ENCODE measurements at places on chromosomes 7 and 10. TPM values are rescaled to one million over a fixed set of nuclear protein-coding genes. Genes with fewer than 3 reads are reported as not detected.

Gene GNB2
- 33.6 TPM for polyA plus RNA-seq

Gene MMP21
- 0.08 TPM for polyA plus RNA-seq

Gene FFAR4
- not detected for polyA plus RNA-seq

Gene PIP
- not detected for polyA plus RNA-seq

Gene AOAH
- 0.32 TPM for polyA plus RNA-seq

Gene TPST1
- polyA plus RNA-seq, result 8.2 TPM

Gene TFEC
- polyA plus RNA-seq, result 1.8 TPM

Gene IFIT1B
- not detected for polyA plus RNA-seq

Gene OR2AE1
- not detected for polyA plus RNA-seq

Gene LIPJ
- 0.08 TPM for polyA plus RNA-seq

Gene C10orf67
- polyA plus RNA-seq, result not detected

Gene CALHM1
- polyA plus RNA-seq, result 0.06 TPM

Gene CLCN1
- 0.30 TPM for polyA plus RNA-seq

Gene TYW1B
- polyA plus RNA-seq, result 5.7 TPM

Gene ZNF503
- 0.15 TPM for polyA plus RNA-seq

Gene FAM221A
- polyA plus RNA-seq, result 6.6 TPM

Gene NEBL
- 0.15 TPM for polyA plus RNA-seq

Gene RBAK
- 3.3 TPM for polyA plus RNA-seq

Gene SFXN3
- 0.52 TPM for polyA plus RNA-seq

Gene INSYN2A
- not detected for polyA plus RNA-seq

Gene PNLIPRP1
- polyA plus RNA-seq, result not detected

Gene EBLN1
- not detected for polyA plus RNA-seq

Gene ZNF398
- polyA plus RNA-seq, result 11.4 TPM

Gene SPDYE2B
- 0.51 TPM for polyA plus RNA-seq

Gene SEMA3E
- polyA plus RNA-seq, result 0.78 TPM

Gene GRID2IP
- not detected for polyA plus RNA-seq

Gene NPFFR1
- polyA plus RNA-seq, result 0.03 TPM

Gene AKR1C8
- not detected for polyA plus RNA-seq

Gene CD36
- polyA plus RNA-seq, result 174 TPM

Gene LHFPL3
- polyA plus RNA-seq, result 0.09 TPM

Gene IQUB
- polyA plus RNA-seq, result not detected

Gene CALML3
- not detected for polyA plus RNA-seq

Gene CALCR
- not detected for polyA plus RNA-seq

Gene CADPS2
- polyA plus RNA-seq, result 0.04 TPM

Gene LRMDA
- polyA plus RNA-seq, result not detected

Gene LFNG
- polyA plus RNA-seq, result not detected

Gene PNLIP
- polyA plus RNA-seq, result not detected

Data from GM12878 (cell line).